ENCODE measurements at places on chromosomes 5 and 9.

DNA sequence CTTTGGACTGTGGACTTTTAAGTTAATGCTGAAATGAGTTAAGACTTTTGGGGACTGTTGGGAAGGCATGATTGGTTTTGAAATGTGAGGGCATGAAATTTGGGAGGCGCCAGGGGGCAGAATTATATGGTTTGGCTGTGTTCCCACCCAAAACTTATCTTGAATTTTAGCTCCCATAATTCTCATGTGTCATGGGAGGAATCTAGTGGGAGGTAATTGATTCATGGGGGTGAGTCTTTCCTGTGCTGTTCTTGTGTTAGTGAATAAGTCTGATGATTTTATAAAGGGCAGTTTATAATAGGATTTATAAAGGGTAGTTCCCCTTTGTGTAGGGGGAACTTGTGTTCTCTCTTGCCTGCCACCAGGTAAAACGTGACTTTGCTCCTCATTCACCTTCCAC, 235.5 kb upstream of the CDH18 start:
- DNase-seq: no peak

DNA sequence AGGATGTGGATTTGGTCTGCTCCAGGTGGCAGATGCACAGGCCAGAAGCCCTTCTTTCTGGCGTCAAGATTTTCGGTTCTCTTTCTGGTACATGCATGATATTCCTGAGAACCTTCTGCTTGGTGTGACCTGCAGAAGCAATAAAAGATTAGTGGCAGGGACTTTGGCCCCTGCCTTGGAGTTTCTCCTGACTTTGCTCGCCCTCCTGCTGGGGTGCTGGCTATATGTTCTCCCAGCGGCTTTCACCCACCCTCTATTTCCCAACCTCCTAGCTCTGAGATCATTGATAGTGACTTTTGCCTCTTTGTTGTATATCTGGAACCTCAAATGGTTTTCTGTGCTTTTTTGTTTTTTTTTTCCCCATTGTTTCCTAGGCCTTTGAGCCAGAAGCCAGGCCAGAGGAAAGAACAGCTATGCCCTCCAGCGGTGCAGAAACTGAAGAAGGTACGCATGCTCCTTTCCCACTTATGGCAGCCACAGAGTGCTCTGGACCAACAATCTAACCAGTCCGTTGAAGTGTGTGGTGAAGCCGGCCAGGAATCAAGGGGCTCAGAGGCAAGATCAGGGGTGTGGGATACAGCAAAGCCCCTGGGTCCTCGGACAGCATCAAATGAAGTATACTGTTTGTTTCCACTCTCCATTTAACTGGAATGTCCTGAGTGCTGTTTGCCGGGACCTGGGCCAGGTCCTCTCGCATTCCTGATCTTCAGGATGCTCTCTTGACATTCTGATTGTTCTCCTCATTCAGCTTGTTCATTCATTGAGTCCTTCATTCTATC, 154.5 kb downstream of the ARHGEF28 start:
- DNase-seq: no peak

- DNase-seq: no peak
Observed at GRCh38 chr5:17225520-17225919, 8.1 kb downstream of the BASP1 start.

DNA sequence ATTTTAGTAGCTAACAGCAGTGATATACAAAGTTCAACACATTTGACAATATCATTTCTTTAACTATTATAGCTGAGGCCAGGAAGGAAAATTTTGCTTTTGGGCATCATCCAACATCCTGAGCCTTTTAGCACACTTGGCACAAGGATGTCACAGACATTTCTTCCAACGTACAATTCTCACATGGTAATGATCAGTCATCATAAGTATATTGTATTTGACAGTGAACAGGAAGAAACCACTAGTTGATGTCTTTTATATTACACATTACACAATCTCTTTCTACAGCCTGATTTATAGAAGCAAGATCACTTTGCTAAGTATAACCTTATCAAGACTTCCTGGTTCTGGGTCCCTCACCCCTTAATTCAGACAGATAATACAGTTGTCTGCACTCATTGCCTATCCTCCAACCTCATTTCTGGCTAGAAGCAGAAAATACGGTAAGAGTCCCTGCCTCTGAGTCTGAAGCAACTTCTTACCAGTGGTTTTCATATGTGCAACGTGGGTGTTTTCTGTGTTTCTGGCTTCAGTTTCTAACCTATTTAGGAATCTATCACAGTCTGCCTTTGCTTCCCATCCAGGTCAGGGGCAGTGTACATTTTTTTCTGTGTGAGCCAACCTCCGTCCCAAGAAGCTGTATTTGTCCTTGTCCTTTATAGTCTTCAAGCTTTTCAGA, 167.8 kb downstream of the PAM start:
- no peak for DNase-seq

GRCh38 chr9:28464481-28465216, 891.4 kb upstream of the C9orf72 start:
- DNase-seq: no peak

DNA sequence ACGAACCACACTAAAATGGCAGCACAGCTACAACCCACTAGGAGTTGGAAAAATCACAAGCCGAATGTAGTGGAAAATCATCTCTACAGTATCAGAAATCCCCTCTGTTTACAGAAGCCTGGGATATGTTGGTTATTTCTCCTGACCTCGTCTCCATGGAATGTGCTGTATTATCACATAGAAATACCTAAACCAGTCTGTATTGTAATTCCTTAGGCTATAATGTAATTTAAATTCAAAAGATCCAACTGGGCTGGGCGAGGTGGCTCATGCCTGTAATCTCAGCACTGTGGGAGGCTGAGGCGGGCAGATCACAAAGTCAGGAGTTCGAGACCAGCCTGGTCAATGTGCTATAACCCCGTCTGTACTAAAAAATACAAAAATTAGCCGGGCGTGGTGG, 244.8 kb upstream of the MPDZ start:
- DNase-seq: no peak

- no peak for DNase-seq
Observed at GRCh38 chr9:111036429-111036789, 1.9 kb downstream of the LPAR1 start.

All from effector memory CD8-positive, alpha-beta T cell (primary cell).